HepG2 (cell line): ENCODE measurements at places on chromosomes 5 and 9.

- no peak for DNase-seq
- no peak overlapping the region for H3K4me3 ChIP-seq
- no peaks in the 10 kb centered on the region for H3K36me3 ChIP-seq
- H3K4me1 ChIP-seq = no peaks in the 10 kb centered on the region
- H3K27ac ChIP-seq = no peak overlapping the region
Observed at GRCh38 chr5:58099257-58099656, 360.6 kb downstream of the PLK2 start.

GRCh38 chr5:157836121-157836753 lies 22.7 kb downstream of the CLINT1 start:
- no peak overlapping the region for H3K27ac ChIP-seq
- H3K27me3 ChIP-seq = no peaks in the 10 kb centered on the region
- H3K4me1 ChIP-seq = peaks cover 30% of the 10 kb centered on the region
- H3K36me3 ChIP-seq = peaks cover 14% of the 10 kb centered on the region; the same call in 1 of the 3 replicates

- H3K4me1 ChIP-seq = peaks cover 22% of the 10 kb centered on the region
- H3K27me3 ChIP-seq = peaks cover 6% of the 10 kb centered on the region
- H3K4me3 ChIP-seq = peak overlapping the region; percentile 85
- no peak overlapping the region for H3K27ac ChIP-seq
Observed at GRCh38 chr9:128421482-128421996, 882 bp downstream of the CERCAM start.

DNA sequence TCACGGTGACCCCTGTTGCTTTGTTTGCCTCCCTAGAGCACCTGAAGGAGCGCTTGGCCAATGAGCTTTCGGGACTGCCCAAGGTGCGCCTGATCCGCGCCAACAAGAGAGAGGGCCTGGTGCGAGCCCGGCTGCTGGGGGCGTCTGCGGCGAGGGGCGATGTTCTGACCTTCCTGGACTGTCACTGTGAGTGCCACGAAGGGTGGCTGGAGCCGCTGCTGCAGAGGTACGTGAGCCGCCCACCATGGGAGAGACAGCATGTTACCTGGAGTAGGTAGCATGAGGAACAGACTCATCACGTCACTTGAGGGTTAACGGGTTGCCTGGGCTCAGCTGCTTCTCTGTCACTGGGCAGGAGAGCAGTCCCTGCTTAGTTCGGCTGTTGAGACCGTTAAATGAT lies 19.2 kb downstream of the GALNT12 start:
- no peak for DNase-seq
- H3K27me3 ChIP-seq = peaks cover 18% of the 10 kb centered on the region; the same call in 2 of the 3 replicates
- H3K4me3 ChIP-seq = no peak overlapping the region
- no peak overlapping the region for H3K27ac ChIP-seq
- no peaks in the 10 kb centered on the region for H3K36me3 ChIP-seq

DNA sequence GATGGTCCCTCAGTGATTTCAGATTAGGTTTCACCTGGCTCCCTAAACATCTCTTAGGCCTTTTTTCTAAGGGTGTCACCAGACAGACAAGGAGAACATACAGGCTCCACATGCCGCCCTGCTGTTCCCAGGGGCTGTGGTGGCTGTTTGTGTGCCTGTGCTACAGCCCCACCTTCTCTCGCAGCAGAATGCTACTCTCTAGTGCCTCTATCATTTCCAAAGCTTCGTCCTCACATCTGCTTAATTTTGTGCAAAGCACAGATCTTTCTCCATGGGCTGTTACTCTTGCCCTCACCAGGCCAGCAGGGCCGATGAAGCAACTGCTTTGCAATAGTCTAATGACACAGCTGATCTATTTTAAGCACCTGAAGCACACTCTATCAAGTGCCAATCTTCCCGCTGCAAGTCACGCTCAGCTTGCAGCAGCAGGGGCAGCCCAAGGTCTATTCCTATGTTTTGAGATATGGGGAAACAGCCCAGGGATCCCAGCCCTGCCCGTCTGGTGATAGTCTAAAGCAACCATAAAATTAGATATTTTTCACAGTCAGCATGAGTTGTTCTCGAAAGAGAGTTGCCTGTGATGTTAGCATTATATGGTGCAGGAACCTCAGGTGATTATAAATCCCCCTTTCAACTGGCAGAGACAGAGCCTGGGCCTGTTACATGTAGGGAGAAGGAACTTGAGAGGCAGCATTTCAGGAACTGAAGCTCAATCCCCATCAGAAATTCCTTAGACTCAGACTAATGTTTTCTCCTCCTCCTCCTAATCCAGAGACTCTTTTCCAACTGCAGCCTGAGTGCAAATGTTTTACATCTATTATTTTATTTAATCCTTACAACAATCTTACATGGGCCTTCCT lies 12.7 kb downstream of the ABLIM3 start:
- peak overlapping the region; percentile 84 for H3K27ac ChIP-seq
- peak; percentile 50 for DNase-seq
- no peak overlapping the region for H3K4me3 ChIP-seq

GRCh38 chr9:131500939-131501541 lies 1.7 kb upstream of the POMT1 start:
- peak overlapping the region; percentile 8 for H3K27ac ChIP-seq
- no peak overlapping the region for H3K4me3 ChIP-seq
- H3K27me3 ChIP-seq = no peaks in the 10 kb centered on the region
- no peak for DNase-seq
- peaks cover 10% of the 10 kb centered on the region for H3K36me3 ChIP-seq

GRCh38 chr5:62477801-62478200 lies 65.2 kb downstream of the IPO11 start:
- H3K27me3 ChIP-seq = no peaks in the 10 kb centered on the region
- no peak overlapping the region for H3K27ac ChIP-seq
- no peaks in the 10 kb centered on the region for H3K36me3 ChIP-seq
- DNase-seq = no peak
- no peak overlapping the region for H3K4me3 ChIP-seq

DNA sequence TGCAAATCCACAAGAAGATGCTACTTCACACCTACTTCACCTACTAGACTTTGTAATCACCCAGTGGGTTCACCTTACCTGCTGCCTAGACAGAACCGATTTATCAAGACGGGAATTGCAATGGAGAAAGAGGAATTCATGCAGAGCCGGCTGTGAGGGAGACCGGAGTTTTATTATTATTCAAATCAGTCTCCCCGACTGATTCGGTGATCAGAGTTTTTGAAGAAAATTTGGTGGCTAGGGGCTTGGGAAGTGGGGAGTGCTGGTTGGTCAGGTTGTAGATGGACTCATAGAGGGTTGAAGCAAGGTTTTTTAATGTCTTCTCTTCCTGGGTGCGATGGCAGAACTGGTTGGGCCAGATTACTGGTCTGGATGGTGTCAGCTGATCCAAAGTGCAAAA lies 23.4 kb downstream of the SFXN1 start:
- no peak for DNase-seq
- no peak overlapping the region for H3K27ac ChIP-seq
- no peak overlapping the region for H3K4me3 ChIP-seq
- no peaks in the 10 kb centered on the region for H3K4me1 ChIP-seq
- peaks cover 10% of the 10 kb centered on the region for H3K36me3 ChIP-seq

DNA sequence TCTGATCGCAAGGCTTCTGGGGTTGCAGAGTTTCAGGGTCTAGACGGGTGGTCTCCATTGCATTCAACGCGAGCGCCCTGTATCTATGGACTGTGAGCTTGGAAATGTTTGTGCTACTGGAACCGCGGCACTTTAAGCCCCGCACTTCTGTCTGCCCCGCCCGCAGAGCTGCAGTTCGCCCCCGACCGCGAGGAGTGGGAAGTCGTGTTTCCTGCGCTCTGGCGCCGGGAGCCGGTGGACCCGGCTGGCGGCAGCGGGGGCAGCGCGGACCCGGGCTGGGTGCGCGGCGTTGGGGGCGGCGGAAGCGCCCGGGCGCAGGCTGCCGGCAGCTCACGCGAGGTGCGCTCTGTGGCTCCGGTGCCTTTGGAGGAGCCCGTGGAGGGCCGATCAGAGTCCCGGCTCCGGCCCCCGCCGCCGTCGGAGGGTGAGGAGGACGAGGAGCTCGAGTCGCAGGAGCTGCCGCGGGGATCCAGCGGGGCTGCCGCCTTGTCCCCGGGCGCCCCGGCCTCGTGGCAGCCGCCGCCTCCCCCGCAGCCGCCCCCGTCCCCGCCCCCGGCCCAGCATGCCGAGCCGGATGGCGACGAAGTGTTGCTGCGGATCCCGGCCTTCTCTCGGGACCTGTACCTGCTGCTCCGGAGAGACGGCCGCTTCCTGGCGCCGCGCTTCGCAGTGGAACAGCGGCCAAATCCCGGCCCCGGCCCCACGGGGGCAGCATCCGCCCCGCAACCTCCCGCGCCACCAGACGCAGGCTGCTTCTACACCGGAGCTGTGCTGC lies 1.0 kb downstream of the ADAMTS19 start:
- H3K27me3 ChIP-seq = no peaks in the 10 kb centered on the region; the same call in none of the 2 replicates
- H3K4me1 ChIP-seq = peaks cover 6% of the 10 kb centered on the region; the same call in 1 of the 2 replicates
- no peaks in the 10 kb centered on the region for H3K36me3 ChIP-seq
- no peak overlapping the region for H3K4me3 ChIP-seq
- no peak overlapping the region for H3K27ac ChIP-seq
- no peak for DNase-seq

DNA sequence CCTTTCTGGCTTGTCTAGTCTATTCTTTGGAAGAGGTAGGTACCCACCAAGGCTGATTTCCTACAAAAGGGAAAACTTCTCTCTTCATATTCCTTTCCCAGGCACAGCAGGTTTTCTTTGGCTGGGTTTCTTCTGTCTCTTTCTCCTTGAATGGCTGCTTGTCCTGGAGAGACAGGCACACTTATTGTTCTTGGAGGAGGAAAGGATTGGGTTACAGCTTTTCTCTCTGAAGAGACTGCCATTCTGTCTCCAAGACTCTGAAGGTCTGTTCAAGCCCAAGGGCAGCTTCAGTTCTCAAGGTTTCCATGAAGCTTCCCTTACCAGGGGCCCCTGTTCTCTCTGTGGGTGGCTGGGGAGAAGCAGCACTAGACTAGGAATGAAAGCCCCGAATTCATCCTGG lies 33.9 kb downstream of the ACTBL2 start:
- no peak overlapping the region for H3K27ac ChIP-seq
- no peaks in the 10 kb centered on the region for H3K4me1 ChIP-seq
- H3K36me3 ChIP-seq = no peaks in the 10 kb centered on the region
- DNase-seq = no peak

- H3K36me3 ChIP-seq = no peaks in the 10 kb centered on the region
- H3K27me3 ChIP-seq = no peaks in the 10 kb centered on the region
- H3K27ac ChIP-seq = no peak overlapping the region
- no peak for DNase-seq
Observed at GRCh38 chr9:104774132-104774531, 10.2 kb downstream of the NIPSNAP3B start.

DNA sequence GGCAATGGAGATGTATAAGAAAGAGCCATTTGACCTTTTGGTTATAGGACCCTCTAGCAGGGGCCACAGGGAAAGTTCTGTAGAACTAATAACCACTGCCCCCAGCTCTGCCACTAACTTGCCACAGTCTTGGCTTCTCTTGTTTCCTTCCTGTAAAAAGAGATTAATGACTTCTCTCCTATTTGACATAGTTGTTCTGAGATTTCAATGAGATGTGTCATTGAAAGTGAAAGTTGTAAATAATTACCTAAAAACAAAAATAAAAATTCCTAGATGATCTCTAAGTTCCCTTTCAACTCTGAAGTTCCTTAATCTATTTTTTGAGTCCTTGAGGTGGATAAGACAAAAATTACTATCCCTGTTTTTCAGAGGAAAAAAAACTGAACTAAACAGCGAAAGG lies 1.4 kb upstream of the KIF12 start:
- no peak overlapping the region for H3K4me3 ChIP-seq
- H3K4me1 ChIP-seq = peaks cover 53% of the 10 kb centered on the region
- peaks cover under 1% of the 10 kb centered on the region; the same call in 1 of the 2 replicates for H3K36me3 ChIP-seq
- no peak overlapping the region for H3K27ac ChIP-seq
- DNase-seq = no peak
- no peaks in the 10 kb centered on the region for H3K27me3 ChIP-seq
